Left cardiac atrium (tissue), 4 donors: ENCODE measurements at places on chromosomes 7 and 10. TPM values are rescaled to one million over a fixed set of nuclear protein-coding genes. Genes with fewer than 3 reads are reported as not detected.

GRCh38 chr10:80126876-80127275 is 5.7 kb upstream of the PLAC9 start:
- DNase-seq: peak; percentile 37

GRCh38 chr10:99233000-99233688 is 2.5 kb downstream of the HPSE2 start:
- DNase-seq: no peak

DNA sequence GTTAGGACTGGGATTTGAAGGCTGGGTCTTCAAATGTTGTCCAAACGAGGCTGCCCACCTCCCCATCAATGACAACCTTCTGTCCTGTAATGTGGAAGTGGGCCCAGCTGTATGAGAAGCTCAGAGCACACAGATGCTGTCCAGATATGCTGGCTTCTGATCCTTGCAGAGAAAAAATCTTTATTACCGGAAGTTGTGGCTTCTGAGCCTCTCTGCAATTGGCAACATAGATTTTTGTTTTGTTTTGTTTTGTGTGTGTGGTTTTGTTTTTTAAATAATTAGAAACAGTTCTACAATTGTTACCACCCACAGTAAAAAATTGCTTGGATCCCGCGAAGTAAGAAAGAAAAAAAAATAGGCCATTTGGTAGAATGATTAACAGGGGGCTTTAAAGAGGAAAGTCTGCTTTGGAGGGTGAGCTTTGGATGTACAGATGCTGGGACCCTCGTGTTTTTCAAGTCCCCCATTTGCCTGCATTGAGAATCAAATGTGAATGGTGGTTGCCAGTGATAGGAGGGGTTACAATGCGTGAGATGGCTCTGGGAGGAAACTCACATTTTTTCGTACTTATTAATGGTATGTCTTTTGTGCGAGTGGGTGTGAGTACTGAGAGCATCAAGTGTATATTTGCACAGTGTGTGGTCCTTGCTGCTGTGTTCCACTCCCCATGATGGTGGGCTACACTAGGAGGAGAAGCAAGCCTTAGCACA is 153.2 kb downstream of the TCF7L2 start:
- no peak for DNase-seq

- no peak for DNase-seq
Measured at GRCh38 chr7:47546733-47547494, 35.0 kb downstream of the TNS3 start.

GRCh38 chr7:45080958-45081669 is 7.7 kb downstream of the NACAD start:
- DNase-seq: no peak

DNA sequence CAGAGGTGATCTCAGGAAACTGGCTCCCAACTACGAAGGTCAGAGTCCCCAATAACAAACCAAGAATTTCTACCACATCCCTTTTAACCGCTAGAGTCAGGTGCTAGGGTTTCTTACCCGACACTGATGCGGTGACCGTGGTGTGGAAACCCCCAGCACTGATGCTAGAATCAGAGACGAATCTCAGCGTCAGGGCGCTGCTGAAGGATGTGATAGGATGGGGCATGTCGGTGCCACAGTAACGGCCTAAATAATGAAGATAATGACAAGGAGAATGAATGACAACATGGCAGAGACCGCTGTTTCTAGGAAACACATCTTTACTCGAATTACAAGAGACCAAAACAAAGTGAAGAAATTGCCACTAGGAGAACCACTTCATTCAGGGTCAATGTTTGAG is 131.1 kb upstream of the RSU1 start:
- no peak for DNase-seq

- no peak for DNase-seq
Measured at GRCh38 chr7:149765399-149766121, 7.8 kb downstream of the ZNF467 start.

DNA sequence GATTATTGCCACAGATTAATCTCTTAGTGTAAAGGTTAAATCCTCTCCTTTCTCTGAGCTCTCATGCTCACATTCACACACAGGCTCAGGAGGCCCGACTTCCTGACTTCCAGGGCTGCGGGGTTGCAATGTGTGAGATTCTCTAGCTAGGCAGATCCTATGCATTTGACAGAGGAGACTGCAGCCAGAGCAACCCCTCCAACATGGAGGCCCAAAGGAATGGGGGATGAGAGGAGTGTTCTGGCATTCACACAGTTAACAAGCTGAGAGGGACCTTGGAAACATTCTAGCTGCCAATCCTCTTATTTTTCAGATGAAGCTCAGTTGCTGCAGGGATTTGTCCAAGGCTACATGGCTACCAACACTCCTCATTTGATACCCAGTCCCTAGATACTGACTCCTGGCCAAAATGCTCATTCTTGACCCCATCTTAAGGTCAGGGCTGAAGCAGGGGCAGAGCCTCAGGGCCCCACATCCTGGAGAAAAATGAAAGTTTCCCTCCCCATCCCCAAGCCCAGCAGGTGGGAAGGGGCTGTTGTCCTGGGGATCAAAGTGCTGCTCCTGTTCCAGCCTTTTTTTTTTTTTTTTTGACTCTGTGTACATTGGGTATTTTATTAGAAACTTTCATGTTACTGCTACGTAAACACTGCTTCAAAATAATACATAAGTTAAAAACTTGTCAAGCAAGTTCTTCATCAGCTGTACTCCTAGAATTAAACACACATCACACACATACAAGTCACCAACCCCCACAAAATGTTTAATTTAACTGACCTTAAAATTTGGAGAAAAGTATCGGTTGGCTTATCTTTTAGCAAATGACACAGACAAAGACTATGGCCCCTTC is 325.6 kb downstream of the PLXNA4 start:
- DNase-seq: no peak

DNA sequence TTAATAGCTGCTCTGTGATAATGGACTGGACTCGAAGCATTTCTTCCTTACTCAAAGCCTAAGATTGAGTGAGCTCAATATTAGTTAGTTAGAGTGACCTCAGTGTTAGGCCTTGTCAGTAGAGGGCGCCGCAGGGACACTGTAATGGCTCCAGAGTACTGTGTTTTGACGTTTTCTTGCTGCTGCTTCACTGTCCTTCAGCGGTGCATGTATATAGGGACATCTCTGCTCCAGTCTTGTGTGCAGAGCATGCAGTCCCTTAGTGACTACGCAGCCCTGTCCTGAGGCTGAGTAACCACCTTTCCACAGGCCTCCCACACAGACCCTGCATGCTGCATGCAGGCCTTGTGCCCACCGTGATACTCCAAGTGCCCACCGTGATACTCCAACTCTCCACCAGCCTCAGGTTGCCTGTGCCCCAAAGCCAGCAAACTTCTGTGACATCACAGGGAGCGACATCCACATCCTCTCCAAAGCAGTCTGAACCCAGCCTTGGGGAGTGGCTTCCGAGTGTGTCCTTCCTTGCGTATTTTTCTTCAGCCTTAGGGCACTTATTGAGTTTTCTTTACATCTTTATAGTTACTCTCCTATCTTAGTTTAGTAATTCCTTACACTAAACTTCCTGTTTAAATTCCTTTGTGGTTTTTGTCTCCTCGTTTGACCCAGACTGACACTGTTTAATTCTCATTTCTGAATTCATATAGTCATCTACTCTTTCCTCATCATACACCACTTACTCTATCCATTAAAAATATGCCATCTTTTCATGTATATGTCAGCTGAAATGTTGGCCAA is 118.2 kb downstream of the JAZF1 start:
- DNase-seq: peak; percentile 63

DNA sequence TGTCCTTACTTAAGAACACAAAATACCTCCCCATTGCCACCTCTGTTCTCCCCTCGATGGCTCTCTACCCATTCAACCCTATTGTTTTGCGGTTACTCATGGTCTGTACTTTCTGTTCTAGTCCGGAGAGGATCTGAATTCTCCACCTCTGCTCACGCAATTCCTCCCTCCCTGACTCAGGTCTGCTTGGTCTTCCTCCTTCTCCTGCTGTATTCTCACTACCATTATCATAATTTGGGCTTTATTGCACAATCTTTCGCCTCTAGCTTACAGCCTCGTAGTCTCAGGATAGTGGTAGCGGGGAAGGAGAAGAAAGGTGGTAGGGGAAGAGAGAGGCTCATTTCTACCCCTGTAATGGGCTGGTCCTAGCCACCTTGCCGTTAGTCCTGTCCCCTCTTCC is 35.4 kb upstream of the FAM180A start:
- no peak for DNase-seq

DNA sequence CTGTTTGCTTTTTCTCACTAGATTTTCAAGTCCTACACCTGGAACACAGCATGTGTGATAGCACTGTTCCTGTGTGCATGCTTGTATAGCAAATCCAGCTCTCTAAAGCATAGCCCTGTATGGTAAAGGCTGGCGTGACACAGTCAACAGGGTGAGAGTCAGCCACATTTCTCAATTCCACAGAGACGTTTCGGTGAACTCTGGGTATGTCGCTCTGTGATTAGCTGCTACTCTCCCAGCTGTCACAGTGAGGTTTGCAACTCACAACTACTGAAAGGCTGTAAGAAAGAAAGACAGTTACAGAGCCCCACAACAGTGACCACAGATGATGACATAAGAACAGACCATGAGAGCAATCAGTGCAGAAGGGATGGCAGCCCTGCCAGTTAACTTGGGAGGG is 170.6 kb upstream of the IMMP2L start:
- no peak for DNase-seq

DNA sequence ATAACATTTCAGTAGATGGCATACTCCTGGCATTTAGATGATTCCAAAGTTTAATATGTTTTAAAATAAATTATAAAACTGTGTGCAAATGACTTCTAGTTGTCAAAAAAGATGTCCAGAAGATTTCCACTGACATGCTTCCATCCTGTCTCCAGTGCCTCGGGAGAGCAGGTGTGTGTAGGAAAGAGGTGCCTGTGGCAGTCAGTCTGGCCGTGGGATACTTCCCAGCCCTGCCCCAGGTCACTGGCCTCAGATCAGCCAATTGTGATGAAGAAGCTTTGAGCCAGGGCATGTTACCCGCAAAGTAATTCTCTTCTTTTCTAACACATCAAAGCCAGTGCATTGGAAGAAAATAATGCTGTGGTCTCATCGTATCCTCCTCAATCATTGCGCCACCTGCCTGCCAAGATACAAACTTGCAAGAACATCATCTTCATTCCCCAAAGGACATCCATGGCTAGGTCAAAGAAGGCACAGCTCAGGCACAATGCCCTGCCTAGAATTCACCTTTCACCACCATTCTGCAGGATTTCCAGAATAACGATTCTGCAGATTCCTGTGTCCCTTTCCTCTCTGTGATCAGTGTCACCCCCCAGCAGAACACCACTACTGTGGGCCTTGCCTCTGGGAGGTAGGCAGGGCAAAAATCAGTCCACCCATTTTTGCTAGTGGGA is 6.3 kb upstream of the KCNMA1 start:
- DNase-seq: peak; percentile 37

DNA sequence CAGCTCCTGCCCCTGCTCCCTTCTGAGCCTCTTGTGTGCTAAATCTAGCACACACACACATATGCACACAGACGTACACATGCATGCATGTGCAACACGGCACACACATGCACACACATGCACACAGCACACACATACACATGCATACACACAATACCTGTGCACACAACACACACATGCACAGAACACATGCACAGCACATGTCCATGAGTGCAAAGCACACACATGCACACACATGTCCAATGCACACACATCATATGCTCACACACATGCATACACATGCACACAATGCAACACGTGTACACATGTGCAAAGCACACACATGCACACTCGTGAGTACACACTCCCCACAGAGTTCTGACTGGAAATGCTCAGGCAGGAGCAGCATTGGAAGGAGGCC is 115.0 kb downstream of the WDR37 start:
- no peak for DNase-seq

- DNase-seq: no peak
Measured at GRCh38 chr7:154720016-154720415, 282.9 kb downstream of the PAXIP1 start.

DNA sequence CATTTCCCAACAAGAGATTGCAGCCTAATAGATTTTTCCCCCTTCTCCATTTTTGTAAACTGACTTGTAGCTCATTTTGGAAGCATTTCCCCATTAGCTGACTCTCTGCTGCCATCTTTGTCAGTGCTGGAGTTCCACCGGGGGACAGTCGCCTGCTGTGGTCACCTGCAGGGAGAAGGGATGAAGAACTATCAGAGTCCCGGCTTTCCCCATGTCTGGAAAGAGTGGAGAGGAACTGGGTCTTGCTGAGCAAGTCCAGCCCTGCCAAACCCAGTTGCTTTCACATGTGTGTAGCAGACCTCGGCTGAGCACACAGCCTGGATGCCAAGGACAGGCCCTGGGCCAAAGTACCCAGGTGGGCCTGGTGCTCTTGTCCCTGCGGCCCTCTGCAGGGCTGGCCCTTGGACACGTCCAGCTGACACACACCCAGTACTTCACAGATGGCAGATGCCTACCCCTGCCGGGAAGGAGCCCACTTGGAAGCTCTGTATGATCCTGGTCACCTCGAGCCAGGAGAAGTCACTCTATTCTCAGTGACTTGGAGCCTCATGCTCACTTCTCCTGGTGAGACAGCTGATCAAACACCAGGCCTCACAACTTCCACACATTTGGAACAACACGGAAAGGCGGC is 157.3 kb upstream of the NPVF start:
- DNase-seq: no peak

- DNase-seq: no peak
Measured at GRCh38 chr10:109379186-109379585, 544.1 kb downstream of the XPNPEP1 start.

GRCh38 chr10:569961-570627 is 119.4 kb downstream of the DIP2C start:
- DNase-seq: no peak

GRCh38 chr10:30390207-30390606 is 41.1 kb upstream of the MTPAP start:
- no peak for DNase-seq

DNA sequence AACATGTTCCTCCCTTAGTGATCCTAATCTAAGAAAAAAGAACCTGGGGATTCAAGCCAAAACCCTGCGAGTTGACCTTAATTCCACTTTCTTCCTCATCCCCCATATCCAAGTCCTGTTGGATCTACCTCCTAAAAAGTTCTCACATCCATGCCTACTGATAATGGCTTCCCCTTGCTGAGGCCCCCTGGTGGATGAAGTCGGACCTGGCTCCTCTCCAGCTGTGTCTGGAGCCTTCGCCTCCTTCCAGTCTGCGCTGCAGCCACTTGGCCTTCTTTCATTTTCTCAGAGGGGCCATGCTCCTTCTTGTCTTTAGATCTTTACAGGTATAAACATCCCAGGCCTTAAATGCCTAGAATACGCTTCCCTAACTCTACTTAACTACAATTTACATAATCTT is 8.1 kb downstream of the PDE1C start:
- DNase-seq: peak; percentile 36

Gene CNPY1
- total RNA-seq: not detected

Gene ARPC1B
- total RNA-seq: 88.0 TPM

Gene LDB3
- total RNA-seq: 779 TPM

Gene POR
- 128 TPM for total RNA-seq

Gene C10orf53
- not detected for total RNA-seq

Gene NPFFR1
- 0.05 TPM for total RNA-seq

Gene HABP2
- not detected for total RNA-seq

Gene SPRN
- total RNA-seq: not detected

Gene PILRA
- 3.7 TPM for total RNA-seq

Gene HECW1
- total RNA-seq: not detected

Gene UTF1
- total RNA-seq: not detected

Gene FXYD4
- total RNA-seq: not detected

Gene ZNF727
- total RNA-seq: 2.5 TPM
